Hepatocyte (in vitro differentiated cells): ENCODE measurements at places on chromosomes 12 and 14.

- H3K4me3 ChIP-seq, result no peak overlapping the region
- no peak for DNase-seq
- no peaks in the 10 kb centered on the region for H3K27me3 ChIP-seq
- peaks cover 4% of the 10 kb centered on the region for H3K4me1 ChIP-seq
- H3K27ac ChIP-seq, result no peak overlapping the region
Measured at GRCh38 chr14:75013290-75013689, 10.6 kb downstream of the EIF2B2 start.

GRCh38 chr14:51228391-51228790 lies 11.7 kb upstream of the TMX1 start:
- H3K36me3 ChIP-seq, result no peaks in the 10 kb centered on the region
- H3K4me1 ChIP-seq, result no peaks in the 10 kb centered on the region
- DNase-seq, result no peak

DNA sequence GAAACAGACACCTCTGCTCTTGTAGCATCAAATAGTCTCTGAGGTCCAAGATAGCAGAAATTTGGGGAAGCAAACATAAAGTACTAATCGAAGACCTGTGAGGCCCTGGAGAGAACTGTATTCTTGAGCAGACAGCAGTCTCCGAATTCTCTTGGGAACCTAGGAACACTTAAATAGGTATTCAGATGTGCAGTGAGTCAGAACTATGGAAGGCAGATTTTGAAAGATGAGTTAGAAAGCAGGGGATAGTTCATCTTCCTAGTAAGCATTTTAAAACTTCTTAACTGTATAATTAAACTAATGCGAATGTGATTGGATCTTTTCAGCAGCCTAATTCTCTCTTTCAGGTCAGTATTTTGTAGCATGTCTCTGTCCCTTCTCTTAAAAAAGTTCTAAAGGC lies 30.6 kb downstream of the NAA30 start:
- DNase-seq, result no peak
- H3K4me1 ChIP-seq, result no peaks in the 10 kb centered on the region
- H3K4me3 ChIP-seq, result no peak overlapping the region
- H3K36me3 ChIP-seq, result no peaks in the 10 kb centered on the region
- H3K27me3 ChIP-seq, result no peaks in the 10 kb centered on the region
- H3K27ac ChIP-seq, result no peak overlapping the region

DNA sequence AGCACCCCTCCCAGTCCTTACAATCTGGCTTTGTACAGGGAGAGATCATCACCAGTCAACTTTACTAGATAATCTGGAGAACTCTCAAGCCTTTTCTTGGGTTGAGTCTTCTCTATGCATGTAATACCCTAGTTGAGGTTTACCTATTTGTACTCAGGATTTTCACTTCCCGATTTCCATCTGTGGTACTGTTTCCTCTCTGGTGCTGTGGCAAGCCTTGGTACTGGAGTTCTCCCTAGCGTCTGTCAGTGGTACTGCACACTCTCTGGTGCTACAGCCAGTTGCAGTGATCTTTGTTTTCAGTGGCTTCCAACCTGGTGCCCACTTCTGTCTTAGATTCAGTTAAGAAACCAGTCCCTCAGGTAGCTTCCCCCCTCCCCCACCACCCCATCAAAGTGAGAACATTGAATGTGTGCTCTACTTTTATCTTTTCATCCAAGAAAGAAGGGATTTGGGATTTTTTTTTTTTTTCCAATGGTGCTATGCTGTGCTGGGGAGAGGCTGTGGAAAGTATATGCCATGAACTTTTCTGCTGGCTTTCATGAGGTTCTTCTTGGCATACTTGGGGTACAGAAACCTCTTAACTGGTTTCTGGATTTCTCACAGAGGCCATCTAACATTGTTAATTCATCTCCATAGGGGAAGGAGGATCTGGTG lies 69.4 kb upstream of the EVL start:
- H3K4me1 ChIP-seq, result no peaks in the 10 kb centered on the region
- H3K36me3 ChIP-seq, result no peaks in the 10 kb centered on the region
- H3K27ac ChIP-seq, result no peak overlapping the region
- H3K4me3 ChIP-seq, result no peak overlapping the region
- peak; percentile 65 for DNase-seq

DNA sequence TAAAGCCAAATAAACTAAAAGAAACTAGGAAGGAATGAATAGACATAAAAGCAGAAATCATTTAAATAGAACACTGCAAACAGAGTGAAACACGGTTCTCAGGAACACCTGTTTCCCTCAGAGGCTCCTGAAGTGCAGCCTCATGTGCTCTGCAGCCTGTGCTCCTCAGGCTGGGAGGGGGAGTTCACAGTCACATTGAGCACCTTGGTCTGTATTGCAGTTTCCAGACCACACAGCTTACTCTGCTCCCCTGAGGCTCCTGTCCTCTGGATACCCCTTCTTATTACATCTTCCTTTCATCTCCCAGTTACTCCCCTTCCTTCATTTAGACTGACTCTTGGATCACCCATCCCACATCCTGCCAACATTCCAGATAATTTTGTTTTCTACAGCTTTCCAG lies 49.7 kb upstream of the DCD start:
- no peak overlapping the region for H3K27ac ChIP-seq
- H3K36me3 ChIP-seq, result no peaks in the 10 kb centered on the region
- H3K4me1 ChIP-seq, result no peaks in the 10 kb centered on the region
- H3K4me3 ChIP-seq, result no peak overlapping the region
- H3K27me3 ChIP-seq, result no peaks in the 10 kb centered on the region

DNA sequence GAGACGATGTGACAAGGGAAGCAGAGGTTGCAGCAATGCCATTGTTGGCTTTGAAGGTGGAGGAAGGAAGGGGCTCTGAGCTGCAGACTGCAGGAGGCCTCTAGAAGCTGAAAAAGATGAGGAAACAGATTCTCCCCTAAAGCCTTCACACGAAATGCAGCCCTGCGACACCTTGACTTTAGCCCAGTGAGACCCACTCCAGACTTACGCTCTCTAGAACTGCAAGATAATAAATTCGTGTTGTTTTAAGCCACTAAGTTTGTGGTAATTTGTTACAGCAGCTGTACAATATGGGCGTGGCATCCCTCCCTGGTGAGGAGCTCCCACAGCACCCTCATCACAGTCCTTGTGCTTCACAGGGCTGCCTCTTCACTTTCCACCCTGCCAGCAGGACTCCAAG lies 53.2 kb downstream of the GOLGA5 start:
- H3K36me3 ChIP-seq, result no peaks in the 10 kb centered on the region
- H3K4me3 ChIP-seq, result no peak overlapping the region
- DNase-seq, result no peak
- H3K4me1 ChIP-seq, result no peaks in the 10 kb centered on the region
- H3K27ac ChIP-seq, result no peak overlapping the region

GRCh38 chr14:105205673-105206208 lies 24.6 kb upstream of the NUDT14 start:
- H3K27me3 ChIP-seq, result no peaks in the 10 kb centered on the region
- H3K36me3 ChIP-seq, result no peaks in the 10 kb centered on the region

DNA sequence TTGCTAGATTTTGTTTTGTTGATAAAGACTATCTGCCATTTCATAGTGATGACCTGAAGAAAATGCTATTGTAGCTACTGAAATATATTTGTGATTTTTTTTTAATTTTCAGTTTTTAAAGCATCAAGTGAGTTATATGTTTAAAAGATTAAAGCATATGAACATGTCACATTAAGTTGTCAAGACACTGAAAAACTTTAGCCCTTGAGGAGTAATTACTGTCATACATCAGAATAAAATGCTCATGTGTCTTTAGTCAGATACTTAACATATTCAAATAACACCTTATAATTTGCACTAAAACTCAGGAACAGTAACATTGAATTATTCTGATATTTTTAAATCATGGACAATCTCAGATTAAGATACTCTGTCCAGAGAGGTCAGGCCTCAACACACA lies 108.1 kb upstream of the ATXN7L3B start:
- H3K4me3 ChIP-seq, result no peak overlapping the region
- H3K4me1 ChIP-seq, result no peaks in the 10 kb centered on the region
- DNase-seq, result no peak
- no peak overlapping the region for H3K27ac ChIP-seq

DNA sequence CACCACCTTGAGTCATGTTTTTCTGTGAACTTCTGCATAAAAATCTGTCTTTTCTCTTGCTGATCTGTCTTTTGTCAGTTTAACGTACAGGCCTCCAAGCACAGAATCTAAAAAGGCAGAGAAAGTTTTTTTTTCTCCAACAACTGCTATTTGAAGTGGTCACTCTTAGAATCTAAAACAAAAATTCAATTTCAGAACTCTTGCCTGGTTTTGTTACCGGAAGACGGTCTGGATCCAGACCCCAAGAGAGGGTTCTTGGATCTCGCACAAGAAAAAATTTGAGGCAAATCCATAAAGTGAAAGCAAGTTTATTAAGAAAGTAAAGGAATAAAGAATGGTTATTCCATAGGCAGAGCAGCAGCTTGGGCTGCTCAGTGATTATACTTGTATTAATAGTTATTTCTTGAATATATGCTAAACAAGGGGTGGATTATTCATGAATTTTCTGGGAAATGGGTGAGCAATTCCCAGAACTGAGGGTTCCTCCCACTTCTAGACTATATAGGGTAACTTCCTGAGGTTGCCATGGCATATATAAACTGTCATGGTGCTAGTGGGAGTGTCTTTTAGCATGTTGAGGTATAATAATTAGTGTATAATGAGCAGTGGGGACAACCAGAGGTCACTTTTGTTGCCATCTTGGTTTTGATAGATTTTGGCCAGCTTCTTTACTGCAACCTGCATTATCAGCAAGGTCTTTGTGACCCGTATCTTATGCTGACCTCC lies 150.0 kb upstream of the PLEKHA5 start:
- no peak overlapping the region for H3K27ac ChIP-seq
- DNase-seq, result no peak
- no peaks in the 10 kb centered on the region for H3K4me1 ChIP-seq
- H3K36me3 ChIP-seq, result no peaks in the 10 kb centered on the region
- no peaks in the 10 kb centered on the region for H3K27me3 ChIP-seq
- no peak overlapping the region for H3K4me3 ChIP-seq

DNA sequence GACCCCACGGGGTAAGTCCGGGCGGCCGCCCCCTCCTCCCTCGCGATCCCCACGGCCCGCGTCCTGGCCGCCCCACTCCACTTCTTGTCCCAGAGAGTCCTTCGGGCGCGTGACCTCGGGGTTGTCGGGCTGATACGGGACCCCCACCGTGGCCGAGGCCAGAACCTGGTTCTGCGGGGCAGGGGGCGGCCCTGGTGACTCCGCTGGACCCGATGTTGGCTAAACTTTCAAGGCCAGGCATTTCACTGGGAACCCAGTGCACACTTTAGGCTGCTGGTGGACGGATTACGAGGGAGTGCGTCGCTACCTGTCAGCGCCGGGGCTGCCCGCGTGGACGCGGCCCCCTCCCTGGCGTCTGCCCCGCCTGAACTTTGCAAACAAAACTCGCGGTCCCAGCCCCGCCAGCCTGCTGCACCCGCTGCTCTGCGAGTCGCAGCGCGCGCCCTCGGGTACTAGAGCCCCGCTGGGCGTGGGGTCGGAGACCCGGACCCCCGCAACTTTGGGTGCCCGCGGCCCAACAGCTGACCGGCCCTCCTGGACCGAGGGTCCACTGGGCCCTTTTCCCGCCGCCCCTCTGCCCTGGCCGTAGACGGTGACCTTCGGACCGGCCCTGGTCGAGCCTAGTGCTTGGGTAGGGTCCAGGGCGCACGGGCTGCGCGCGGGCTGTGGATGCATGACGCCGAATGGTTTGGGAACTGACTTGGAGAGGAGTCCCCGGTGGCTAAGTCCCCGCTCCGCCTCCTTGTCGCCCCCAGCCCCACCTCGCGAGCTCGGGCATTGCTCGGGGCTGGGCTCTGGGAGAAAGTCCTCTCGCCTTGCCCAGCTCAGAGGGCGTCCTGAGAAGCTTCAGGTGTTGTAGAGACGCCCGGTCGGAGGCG lies 624 bp downstream of the RIN3 start:
- peak overlapping the region; percentile 59 for H3K27ac ChIP-seq
- H3K4me3 ChIP-seq, result peak overlapping the region; percentile 85
- peak; percentile 52 for DNase-seq
- H3K4me1 ChIP-seq, result peaks cover 21% of the 10 kb centered on the region

- H3K27ac ChIP-seq, result no peak overlapping the region
- H3K27me3 ChIP-seq, result no peaks in the 10 kb centered on the region
- H3K4me1 ChIP-seq, result peaks cover 16% of the 10 kb centered on the region
Measured at GRCh38 chr12:116661341-116661740, 76.5 kb downstream of the SPRING1 start.

DNA sequence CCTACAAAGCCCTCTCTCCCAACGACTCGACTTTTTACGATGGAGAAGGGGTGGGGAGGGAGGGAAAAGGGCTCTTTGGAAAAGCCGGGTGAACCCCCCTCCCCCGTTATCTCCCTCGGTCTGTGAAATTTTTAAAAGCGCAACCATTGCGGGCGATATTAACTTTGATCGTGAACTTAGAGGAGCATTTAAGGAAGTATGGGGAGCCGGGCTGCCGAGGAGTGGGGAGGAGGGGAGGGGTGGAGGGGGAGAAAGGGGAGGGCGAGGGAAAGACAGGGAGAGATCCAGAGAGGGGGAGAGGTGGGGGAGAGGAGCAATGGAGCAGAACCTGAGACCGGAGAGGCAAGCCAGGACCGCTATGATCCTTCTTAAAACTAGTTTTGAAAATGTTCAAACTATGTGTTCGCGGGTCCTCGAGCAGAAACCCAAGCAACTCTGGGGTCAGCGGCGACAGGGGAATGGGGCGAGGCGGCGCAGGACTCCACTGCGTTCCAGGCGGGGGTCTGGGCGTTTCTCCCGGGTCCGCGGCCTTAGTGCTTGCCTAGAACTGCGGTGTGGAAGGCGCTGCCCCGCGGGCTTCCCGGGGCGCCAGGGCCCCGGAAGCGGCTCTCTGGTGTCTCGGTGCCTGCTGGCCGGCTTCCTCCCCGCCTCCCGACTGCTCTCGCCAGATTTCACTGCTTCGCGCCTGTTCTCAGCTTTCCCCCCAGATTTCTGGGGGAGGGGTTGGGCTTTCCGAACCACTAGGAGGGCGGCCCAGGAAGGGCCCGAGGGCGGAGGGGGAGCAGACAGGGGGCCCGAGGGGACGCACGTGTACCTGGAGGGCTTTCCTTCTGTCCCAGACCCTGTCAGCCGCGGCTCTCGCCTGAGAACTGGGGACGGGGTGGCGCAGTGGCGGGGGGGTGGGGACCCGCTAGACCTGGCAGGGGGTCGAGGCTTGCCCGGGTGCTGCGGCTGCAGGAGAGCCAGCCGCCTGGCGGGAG lies at the start of gene HOTAIR:
HOTAIR (minus strand) TSS at position 871 of the 980 bp plus-strand sequence.
- peaks cover 30% of the 10 kb centered on the region for H3K4me1 ChIP-seq
- peaks cover 91% of the 10 kb centered on the region for H3K27me3 ChIP-seq
- H3K27ac ChIP-seq, result peak within 1 kb of the TSS; percentile 52
- H3K4me3 ChIP-seq, result peak within 1 kb of the TSS; percentile 44
- peak; percentile 49 for DNase-seq
